ENCODE measurements at places on chromosomes 5 and 9.

DNA sequence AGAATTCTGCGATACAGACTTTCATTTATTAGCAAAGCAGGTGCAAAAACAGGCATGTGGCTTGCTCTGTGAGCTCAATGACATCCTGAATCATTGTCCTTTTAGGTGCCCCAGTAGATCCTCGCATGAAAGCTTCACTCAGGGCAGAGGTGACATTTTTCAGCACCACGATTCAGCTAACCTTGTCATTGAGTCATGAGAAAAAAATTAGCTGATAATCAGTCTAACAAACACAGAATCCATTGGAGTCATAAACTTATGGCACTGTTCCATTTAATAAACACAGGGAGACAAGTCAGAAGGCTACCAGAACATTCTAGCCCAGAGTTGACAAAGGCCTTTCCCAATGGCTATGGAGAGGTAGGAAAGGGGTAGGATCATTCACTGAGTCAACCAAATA is 104.8 kb upstream of the RAD23B start:
- DNase-seq: no peak

DNA sequence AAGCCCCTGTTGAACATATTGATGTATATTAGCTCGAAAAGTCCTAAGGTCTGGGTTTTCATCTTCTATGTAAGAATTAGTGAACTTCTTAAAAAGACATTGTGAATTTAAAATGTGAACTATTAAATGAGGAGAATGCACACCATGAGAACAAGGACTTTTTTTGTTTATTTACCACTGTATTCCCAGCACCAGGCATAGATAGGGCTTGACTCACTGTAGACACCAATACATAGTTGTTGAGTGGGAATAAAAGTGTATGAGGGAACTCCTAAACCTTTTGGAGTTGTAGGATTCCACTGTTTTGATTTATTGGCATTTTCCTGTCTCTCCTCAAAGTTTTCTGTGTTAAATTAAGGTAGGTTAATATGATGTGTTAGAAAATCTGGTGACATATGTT is 40.3 kb downstream of the NNT start:
- no peak for DNase-seq

GRCh38 chr5:149871471-149871870 is 73.1 kb downstream of the PDE6A start:
- no peak for DNase-seq

DNA sequence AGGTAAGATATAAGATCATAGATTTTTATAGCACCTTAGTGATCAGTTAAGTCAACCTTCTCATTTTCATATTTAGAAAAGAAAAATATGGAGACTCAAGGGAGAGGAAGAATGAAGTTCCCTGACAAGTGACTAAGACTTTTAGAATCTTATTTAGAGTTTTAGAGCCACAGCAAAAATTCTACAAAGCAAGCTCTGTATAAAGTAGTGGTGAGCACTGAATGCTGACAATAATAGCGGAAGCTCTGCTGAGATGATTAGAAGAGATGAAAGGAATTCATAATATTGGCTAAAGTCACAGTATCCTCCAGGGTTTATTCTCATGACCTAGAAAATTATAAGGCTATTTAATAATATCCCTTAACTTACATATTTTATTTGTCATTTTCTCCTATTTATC is 316.0 kb downstream of the PDE4D start:
- no peak for DNase-seq

DNA sequence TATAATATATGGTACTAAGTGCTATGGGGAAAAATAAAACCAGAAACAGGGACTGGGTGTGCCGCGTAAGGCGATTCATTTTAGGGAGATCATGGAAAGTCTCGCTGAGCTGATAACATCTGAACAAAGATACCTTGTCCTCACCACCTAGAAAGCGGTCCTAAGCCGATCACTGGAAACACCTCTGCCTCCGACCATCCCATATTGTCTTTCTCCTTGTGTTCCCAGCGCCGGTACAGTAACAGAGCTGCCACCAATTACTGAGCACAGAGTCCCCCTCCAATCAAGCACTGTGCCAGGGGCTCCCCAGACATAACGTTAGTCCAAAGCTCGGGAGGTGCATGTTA is 704 bp downstream of the CCDC112 start:
- DNase-seq: no peak

- DNase-seq: no peak
Observed at GRCh38 chr5:31931874-31932273, 242.2 kb downstream of the GOLPH3 start.

- no peak for DNase-seq
Observed at GRCh38 chr5:154858972-154859871, 795 bp downstream of the CNOT8 start.

GRCh38 chr5:171031977-171032376 is 170.2 kb downstream of the RANBP17 start:
- DNase-seq: no peak

GRCh38 chr9:34715639-34716215 is 5.8 kb upstream of the CCL21 start:
- DNase-seq: no peak

DNA sequence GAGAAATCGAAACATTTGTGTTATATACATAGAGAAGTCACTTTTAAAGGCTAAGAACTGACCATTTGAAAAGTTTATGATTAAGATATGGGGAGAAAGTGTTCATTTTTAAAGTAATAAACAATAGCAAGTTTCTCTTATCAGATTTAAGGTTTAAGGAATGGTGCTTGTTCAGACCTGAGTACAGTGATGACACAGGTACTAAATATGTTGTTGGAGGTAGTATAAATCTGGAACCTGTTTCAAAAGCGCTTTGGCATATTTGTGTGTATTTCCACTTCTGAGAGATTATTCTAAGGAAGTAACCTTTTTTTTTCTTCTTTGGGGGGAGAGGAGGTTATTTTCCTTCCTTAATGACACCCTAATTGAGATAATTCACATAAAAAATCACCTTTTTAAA is 18.4 kb downstream of the CDC42SE2 start:
- DNase-seq: no peak

- no peak for DNase-seq
Observed at GRCh38 chr9:99385814-99386279, 163.8 kb downstream of the SEC61B start.

GRCh38 chr9:25261445-25261844 is 416.8 kb downstream of the TUSC1 start:
- no peak for DNase-seq

GRCh38 chr5:157455057-157455456 is 5.0 kb upstream of the NIPAL4 start:
- DNase-seq: no peak

GRCh38 chr9:88775559-88775958 is 215.7 kb upstream of the S1PR3 start:
- DNase-seq: no peak

DNA sequence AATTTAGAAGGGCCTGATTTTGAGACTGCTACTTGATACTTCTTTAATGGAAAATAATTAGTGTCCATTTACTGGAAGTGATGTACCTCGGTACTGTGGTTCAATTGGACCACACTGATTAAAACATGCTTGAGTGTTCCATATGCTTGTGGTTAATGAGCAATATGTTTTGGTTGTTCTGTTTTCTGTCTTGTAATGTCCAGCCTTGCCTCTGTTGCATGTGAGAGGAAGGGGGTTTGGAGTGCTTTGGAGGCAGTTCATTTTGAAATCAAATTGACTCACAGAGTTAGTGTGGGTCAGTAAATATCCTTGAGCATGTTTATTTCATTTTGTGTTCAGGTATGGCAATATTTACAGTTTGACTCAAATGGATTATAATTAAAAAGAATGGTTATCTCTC is 334.4 kb downstream of the ARHGEF28 start:
- DNase-seq: no peak

- DNase-seq: no peak
Observed at GRCh38 chr5:64789457-64789856, 20.7 kb downstream of the CWC27 start.

- DNase-seq: no peak
Observed at GRCh38 chr5:121503111-121503840, 348.4 kb upstream of the FTMT start.

- DNase-seq: no peak
Observed at GRCh38 chr5:123097871-123098735, 9.1 kb downstream of the PRDM6 start.

- DNase-seq: no peak
Observed at GRCh38 chr9:98304381-98304780, 48.9 kb upstream of the TBC1D2 start.

DNA sequence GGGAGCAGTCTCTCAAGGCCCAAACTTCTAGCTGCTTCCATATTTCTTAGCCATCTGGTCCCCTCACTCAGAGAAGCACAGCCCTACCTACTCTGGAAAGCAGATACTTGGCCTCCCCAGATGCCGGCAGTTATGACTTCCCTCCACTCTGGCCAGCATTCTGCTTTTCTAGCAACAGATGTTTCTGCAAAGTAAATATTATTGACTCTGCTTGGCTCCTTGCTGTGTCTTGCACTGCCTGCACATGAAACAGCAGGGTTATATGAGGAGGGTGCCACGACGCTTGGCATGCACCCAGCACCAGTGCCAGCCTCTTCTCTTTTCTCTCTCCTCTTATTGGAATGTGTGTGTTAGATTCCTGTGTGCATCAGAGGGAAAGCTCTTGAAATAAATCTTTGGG is 99.7 kb downstream of the ARHGAP26 start:
- DNase-seq: no peak

DNA sequence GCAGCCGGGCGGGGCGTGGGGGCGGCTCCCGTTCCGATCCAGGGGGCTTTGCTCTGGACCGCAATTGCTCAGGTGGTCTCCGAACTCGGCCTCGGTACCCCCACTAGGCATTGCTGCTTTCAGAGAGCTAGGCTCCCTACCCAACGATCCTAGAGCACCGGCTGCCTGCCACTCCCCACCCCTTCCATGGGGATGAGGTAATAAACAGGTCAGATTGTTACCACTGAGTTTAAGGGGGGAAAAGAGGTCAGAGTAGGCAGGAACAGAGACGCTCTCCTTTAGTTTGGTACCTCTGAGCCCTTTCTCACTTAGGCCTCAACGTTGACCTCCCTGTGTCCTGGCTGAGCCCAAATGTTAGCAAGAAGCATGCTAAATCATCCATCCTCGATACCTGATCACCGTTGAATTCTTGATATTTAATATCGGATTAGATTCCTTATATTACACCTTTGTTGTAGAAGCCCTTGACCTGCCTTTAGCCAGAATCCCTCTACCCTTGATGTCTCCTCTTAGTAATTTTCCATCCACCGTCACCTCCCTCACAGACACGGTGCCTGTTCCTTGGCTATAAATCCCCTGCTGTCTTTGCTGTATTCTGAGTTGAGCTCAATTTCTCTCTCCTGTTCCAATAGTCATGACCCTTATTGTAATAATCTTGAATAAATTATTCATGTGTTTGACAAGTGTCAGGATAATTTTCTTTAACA is 588 bp upstream of the PLPP1 start:
- DNase-seq: no peak

All from GM19239 (cell line).